ENCODE measurements at places on chromosomes 2 and 18.

- no peak for DNase-seq
Measured at GRCh38 chr2:145777297-145777696, 1257.4 kb upstream of the ZEB2 start.

GRCh38 chr2:65465857-65466256, 33.5 kb upstream of the SPRED2 start:
- DNase-seq, result no peak

DNA sequence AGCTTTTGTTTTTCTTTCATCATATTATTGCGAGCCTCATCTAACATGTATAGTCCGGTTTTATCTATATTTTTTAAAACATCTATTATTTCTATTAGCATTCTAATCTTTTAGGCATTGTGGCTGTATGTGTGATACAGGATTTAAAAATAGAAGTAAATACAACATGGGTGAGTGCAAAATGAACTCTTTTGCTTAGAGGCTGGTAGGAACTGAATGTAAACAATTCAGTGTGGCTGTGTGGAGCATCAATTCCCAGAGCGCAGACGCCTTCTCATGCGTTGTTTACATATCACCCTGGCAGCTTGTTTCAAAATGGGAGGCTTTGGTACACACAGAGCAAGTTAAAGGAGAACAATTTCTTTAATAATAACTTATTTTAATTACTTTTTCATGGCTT, 836 bp downstream of the DTNA start:
- no peak for DNase-seq

- DNase-seq, result no peak
Measured at GRCh38 chr2:41141146-41141791, 689.4 kb upstream of the SLC8A1 start.

DNA sequence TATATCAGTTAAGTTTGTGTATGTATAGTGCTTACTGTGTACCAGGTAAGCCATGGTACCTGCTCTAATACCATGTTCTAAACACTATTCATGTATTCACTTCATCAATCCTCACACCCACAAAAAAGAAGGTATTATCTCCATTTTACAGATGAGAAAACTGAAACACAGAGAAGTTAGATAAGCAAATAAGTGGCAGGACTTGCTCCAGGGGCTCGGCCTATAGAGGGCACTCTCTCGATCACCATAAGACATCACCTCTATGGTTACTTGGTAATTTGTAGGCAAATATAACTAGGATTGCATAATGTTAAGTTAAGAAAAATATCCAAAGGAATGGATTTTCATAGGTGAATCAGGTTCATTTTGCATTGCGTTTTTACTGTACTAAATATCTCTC, 118.1 kb upstream of the FN1 start:
- DNase-seq, result no peak

GRCh38 chr2:13227578-13227977, 510.8 kb downstream of the TRIB2 start:
- DNase-seq, result no peak

DNA sequence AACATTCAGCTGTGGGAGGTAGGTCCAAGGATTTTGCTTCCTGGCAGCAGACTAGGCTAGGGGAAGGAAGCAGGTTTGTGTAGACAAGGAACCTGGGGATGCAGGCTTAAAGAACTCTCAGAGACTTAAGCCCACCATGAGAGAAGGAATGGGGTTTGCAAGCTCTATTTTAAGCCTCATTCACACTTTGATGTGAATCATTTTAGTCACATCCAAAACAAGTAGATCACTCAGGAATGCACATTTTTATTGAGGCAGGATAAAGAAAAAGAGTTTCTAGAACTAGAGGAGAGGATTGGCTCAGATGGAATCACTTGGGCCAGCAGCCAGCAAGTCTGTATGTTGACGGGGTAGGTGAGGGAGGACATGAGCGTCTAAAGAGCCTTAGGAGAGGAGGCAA, 3.3 kb upstream of the NAPG start:
- no peak for DNase-seq

DNA sequence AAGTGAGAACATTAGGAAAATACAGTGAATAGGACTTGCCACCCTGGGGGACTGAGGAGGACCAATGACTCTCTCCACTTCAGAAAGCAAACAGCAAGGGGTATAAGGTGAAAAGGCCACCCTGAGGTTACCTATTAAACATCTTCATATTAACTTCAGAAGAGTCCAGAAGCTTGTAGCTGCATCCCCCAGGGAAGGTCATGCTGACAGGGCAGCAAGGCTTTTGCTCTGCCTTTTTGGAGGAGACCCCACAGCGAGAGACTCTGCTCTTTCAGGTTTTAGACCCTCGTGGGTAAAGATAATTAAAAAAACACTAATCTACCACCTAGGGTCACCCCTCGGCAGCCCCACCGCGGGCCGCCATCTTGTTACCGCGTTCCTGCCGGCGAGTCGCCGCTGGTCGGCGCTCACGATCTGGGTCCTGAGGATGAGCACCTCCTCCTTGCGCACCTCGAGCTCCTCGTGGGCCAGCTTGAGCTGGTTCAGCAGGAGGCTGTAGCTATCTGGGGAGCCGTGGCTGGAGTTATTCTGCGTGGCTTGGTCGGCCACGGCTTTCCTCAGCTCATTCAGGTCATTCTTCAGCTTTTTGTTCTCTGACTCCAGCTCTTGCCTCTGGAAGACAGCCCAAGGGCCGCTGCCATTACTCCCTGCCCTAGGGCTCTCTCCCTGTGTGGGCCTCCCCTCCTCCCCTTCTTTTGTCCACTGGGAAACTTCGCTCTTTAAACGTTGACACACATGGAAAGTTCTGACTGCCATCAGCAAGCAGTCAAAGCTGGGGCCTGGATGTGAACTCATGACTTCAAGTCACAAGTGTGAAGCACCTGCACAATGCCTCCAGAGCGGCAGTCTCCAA, 50.7 kb upstream of the ACAA2 start:
- no peak for DNase-seq

GRCh38 chr18:55497825-55498403, 90.1 kb downstream of the TCF4 start:
- no peak for DNase-seq

DNA sequence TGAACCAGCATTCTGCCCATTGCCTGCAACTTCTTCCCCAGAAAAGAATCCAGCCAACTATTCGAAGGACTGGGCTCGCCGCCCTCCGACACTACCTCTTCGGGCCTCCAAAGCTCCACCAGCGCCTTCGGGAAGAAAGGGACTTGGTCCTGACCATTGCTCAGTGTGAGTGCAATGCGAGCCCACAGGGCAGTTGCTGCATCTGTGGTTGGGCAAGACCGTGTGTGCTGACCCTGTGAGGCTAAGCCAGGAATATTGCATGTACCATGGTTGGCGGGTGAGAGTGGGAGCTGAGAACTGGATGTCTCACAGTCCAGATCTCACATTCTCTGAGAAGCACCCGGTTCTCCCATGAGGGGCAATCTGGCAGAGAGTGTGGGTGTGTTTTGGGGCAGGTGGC, 16.5 kb downstream of the ELMOD3 start:
- DNase-seq, result no peak

GRCh38 chr2:159146996-159147666, 139.4 kb downstream of the WDSUB1 start:
- DNase-seq, result no peak

GRCh38 chr2:66547887-66548286, 113.0 kb downstream of the MEIS1 start:
- no peak for DNase-seq

DNA sequence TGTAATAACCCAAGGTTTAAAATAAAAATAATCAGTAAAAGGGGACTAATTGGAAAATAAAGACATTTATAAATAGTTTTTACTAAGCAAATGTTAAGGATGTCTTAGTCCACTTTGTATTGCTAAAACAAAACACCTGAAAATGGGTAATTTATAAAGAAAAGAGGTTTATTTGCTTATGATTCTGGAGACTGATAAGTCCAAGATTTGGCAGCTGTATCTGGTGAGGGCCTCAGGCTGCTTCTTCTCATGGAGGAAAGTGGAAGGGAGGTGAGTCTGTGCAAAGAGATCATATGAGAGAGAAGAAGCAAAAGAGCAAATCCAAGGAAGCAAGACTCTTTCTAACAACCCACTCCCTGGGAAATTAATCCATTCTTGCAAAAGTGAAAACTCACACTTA, 299.5 kb downstream of the DSC3 start:
- DNase-seq, result no peak

GRCh38 chr2:61585383-61585782, 47.2 kb upstream of the XPO1 start:
- DNase-seq, result no peak

DNA sequence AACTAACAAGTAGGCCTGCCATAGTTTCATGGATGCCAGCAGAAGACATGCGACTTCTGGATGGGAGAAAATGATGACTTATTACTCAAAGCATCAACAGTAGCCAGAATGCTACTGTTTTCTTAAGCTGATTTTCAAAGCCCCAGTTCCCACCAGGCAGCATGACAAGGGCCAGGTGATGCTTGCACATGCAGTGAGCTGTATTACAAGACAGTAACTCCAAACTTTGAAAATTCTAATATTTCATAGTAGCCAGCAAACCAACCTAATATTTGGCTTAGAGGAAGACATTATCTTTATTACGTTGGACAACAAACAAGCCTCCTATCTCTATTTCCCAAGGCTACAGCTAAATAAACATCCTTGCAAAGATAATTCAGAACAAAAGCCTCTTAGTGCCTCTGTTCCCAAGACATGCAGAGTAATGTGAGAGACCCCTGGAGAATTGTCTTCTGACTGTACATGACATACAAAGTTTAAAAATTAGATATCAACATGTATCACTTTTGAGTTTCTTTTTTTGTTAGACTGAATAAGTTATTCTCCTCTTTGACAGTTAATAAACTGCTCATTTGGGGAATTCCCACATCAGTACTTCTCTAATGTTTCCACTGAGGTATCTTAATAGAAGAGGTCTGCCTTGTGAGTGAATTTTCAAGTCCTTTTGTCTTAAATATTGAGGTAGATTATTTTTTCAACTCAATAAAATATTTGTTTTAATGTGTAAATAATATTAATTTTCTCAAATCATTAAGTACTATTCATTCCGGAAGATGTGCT, 367.6 kb upstream of the CWC22 start:
- DNase-seq, result no peak

DNA sequence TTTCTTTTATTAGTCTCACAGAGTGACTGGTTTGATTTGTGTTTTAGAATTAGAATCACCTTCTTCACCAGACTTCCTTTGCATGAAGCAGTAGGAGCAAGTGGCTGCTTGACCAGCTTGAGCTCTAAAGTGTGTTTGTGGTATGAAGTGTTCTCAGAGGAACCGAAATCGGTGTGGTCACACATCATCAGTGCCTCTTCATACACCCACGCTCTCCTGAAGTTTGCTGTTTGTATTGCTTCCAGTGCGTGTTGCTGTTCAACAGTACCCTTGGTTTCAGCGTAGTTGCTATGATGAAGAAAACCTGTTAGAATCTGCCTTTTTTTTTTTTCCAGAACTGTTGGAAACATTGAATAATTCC, 77.9 kb downstream of the LIMS1 start:
- DNase-seq, result peak; percentile 27

GRCh38 chr2:27830656-27831055, 59.1 kb downstream of the MRPL33 start:
- no peak for DNase-seq

GRCh38 chr2:26503231-26503880, 25.4 kb upstream of the OTOF start:
- peak; percentile 84 for DNase-seq

DNA sequence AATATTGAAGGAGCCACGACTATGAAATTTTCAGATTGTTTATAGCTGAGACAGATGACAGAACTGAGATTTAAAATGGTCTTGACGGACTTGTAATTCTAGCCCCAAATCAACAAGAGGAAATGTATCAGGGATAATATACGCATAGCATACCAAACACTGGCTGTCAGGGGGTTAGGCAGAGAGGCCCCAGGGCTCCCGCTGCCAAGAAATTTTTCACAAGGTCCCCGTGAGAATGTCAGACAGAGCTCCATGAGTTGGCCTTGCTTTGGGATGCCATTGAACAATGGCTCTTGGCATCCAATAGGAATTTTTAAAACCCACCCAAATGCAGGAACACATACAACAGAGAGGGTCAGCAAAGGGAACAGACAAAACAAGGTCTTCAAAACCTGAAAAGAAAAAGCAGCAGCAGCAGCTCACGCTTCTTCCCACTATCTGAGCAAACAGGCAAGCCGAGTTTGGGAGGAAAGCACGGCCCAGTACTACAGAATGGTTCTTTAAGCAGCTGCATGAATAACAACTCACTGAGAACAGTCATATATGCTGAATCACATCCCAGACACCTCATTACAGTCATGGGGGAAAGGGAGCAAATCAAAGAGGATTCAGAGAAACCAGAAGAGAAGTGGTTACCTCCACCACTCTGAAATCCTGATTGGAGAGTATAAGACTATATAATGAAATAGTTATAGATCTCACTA, 445.6 kb downstream of the RND3 start:
- no peak for DNase-seq

DNA sequence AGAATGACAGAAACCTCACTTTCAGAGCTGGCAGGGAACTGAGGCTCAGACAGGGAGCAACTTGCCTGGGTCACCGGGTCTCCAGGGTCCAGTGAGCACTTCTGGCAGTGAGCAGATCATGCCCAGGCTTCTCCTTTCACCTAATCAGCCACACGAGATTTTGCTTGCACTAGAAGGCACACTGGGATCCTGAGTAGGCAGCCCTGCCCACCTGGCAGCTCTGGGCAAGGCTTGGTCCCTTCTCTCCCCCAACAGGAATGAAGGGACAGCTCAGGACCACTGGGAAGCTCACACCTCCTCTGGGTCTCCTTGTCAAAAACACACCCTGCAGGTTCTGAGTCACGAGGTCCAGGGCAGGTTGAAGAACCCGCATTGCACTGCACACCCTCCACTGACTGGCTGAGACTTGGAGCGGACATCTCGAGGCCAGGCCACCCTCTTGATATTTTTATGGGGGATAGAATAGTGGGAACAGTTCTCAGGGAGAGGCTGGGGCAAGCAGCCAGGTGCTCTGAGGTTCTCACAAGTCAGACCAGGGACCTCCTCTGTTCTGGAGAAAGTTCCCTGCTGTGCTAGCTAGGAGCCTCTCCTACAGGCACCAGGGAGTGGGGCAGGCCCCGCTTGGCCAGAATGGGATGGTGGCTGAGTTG, 5.7 kb downstream of the MAL start:
- DNase-seq, result no peak

DNA sequence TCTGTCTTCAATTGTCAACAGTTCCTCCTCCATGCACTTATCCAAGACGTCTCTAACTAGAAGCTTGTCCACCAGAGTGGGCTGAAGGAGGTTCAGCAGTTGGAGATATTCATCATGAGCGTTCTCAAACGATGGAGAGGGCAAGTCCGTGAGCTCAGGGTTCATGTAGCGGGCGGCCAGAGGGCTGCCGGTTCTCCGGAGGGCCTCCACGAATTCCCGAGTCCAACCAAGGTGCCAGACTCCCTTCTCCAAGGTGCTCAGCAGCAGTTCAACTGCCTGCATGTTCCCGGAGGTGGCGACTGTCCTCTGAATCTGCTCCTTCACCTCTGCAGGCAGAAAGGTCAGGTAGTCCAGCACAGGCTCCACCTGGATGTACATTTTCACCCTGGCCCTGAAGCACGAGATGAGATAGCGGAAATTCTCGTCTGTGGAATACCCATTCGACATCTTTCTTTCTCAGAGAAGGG, 590 bp downstream of the IFIH1 start:
- peak; percentile 24 for DNase-seq

- no peak for DNase-seq
Measured at GRCh38 chr2:134988994-134989605, 58.1 kb downstream of the MAP3K19 start.

- DNase-seq, result no peak
Measured at GRCh38 chr18:48139431-48140347, 209.2 kb upstream of the SMAD2 start.

GRCh38 chr18:33959609-33960008, 265.1 kb downstream of the NOL4 start:
- no peak for DNase-seq
